CD4-positive, alpha-beta memory T cell (primary cell): ENCODE measurements at places on chromosomes 2 and 18.

- no peak for DNase-seq
Observed at GRCh38 chr2:171522052-171522787, at the start of gene CYBRD1. Gene CYBRD1, plus strand, starts transcription at chr2:171522474. Its CDS starts 72 bp downstream, at chr2:171522546.

- no peak for DNase-seq
Observed at GRCh38 chr18:63848159-63848558, 39.3 kb upstream of the SERPINB2 start.

DNA sequence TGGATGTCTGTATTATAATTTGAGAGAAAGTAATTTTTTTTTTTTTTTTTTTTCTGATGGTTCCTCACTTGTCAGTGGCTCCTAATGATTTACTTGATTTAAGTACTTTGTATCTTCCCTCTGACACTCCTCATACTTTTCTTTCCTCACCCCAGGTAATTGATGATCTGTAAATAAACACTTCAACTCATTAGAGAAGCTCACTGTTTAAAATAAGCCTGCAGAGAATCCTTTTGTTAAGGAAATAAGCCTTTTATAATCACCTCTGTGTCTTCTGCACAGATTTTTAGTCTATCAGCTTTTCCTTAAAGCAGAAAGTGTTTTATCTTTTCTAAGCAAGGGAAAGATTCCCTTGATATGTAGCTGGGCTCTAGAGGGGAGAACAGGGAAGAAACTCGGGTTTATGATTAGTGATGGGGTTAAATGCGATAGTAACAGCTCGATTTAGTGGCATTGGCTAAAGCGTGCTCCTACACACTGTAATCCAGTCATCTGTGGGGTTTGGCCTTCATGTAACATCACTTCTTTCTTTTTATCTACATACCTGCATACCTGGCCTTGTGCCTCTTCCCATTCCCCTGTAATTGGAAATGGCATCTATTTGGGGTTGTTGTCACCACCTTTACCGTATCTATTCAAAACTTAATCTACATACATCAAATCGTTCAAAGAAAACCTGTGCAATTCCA is 60.1 kb upstream of the LRRTM1 start:
- no peak for DNase-seq

DNA sequence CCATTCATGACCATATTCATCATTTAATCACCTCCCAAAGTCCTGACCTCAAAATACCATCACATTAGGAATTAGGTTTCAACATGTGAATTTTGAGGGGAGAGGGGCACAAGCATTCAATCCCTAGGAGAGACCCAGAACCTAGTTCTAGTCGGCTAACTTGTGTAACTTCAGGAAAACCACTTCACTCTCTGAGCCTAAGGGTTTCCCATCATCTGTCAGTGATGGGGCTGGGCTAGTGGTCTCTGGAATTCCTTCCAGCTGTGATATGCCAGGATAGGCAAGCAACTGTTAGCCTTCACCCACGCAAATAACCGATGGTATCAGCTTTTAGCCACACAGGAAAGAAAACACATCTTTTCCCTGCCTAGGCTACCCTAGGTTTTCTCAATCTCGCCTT is 52.5 kb upstream of the MEX3C start:
- no peak for DNase-seq

GRCh38 chr18:10299643-10300042 is 154.8 kb upstream of the APCDD1 start:
- no peak for DNase-seq

- DNase-seq: no peak
Observed at GRCh38 chr2:210727549-210727948, 171.2 kb downstream of the CPS1 start.

- no peak for DNase-seq
Observed at GRCh38 chr2:70895998-70896764, 39.5 kb upstream of the ATP6V1B1 start.

DNA sequence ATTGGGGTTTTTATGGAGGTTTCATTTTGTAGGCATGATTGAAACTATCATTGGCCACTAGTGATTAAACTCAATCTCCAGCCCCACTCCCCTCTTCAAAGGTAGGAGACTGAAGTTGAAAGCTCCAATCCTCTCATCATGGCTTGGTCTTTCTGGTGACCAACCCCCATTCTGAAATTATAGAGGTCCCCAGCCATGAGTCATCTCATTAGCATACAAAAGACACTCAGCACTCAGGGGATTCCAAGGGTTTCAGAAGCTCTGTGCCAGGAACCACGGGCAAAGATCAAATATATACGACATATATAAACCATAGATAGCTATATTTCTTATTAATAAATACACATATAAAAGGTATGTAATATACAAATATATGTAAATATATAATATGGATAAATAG is 256.0 kb upstream of the POU3F3 start:
- no peak for DNase-seq

DNA sequence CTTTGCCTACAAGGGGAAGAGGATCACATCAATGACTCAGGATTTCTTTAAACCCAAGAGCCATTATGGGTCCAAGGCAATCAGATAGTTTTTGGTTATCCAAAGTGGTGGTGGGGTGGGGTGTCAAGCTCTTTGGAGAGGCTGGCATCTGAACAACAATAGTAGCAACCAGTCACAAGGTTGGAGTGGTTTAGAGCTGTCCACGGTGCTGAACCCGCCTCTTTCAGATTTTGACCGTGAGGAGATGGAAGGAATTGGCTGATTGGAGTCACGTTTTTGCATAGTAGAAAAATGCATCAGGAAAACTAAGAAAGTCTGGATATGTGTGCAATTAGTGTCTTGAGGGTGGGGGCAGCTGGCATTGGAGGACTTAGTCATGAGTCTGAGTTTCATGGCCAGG is 159.9 kb downstream of the LOXHD1 start:
- DNase-seq: peak; percentile 12

DNA sequence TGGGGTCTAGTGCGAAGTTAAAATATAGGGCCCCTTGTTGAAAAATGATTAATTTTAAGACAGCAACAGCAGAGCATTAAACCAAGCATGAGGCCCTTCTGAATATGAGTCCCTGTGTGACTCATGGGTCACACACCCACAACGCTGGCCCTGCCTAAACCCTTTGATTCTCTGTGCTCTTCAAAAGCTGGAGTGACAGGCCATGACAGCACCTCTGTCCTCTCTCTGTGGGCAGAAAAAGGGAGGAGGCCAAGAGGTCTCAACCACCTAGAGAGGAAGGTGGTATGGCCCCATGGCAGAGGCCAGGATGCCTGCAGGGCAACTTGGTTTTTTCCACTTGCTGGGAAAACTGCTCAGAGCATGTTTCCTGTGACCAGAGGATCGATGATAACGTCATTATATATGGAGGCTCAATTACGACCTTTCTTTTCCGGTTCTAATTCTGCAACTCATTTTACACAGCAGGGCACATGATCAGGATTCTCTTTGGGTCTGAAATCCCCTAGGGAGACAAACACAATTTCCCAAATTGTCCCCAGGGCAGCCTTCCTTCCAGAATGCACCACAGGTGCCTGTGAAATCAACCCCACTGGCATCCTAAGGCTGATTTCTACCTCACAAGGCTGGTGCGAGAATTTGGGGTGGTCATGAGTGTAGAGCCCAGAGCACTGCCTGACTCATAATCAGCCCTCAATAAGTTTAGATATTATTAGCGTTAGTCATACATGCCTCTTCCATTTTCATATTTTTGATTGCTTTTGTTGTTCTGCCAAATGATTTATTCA is 102.0 kb upstream of the PPP1CB start:
- no peak for DNase-seq

DNA sequence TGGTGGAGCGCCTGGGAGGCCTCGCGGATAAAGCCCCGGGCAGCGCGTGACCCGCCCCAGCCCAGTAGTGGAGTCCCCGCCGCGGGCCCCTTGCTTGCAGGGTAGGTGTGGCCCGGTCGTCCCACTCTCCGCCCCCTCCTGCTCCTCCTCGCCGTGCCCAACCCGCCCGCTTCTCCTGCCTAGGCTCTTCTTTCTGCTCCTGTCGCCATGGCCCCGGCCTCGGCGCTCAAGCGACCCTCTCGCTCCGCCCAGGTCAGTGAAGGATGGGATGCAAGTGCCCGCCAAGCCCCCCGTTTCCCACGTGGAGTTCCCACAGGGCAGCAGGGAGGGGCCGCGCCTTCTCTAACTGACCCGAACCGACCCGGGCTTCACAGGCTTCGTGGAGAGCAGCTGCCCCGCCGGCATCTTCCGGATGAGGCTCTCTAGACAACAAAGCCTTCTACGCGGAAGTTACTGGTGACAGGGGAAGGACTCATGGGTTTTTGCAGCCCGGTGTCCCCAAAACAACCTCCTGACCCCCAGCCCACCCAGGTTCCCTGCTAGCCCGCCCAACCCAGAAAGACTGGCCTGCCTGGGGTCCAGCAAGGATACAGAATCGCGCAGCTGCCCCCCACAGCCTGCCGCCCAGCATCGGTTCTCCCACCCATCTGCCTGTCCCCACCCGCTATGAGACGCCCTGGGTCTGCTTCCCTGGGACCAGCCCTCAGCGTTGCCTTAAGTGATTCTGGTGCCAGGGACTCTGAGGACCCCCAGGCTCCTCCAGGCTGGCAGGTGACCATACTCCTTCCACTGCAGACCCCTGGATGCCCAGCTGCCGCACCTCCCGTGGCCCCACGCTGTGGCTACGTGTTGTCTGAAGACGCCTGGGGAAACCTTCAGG is 32.8 kb downstream of the TTC32 start:
- peak; percentile 68 for DNase-seq

- no peak for DNase-seq
Observed at GRCh38 chr2:241000831-241001321, 2.5 kb downstream of the SNED1 start.

GRCh38 chr2:42135381-42136312 is 33.5 kb upstream of the EML4 start:
- DNase-seq: no peak

DNA sequence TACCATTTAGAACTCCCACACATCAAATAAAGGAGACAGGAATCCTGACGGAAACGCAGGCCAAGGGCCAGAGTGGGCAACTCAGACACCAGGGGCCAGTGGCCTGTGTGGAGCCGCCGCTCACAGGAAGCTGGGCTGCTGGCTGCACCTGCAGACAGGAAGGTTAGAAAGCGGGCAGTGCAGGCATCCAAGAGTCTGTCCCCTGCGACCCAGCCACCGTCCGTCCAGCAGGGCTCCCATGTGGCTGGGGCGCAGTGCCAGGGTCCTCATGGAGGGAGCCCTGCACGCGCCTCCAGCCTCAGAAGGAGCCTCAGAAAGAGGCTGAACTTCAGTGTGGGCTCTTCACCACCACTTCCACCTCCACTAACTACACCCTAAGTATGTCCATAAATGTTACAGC is 2.5 kb upstream of the ANO7 start:
- DNase-seq: no peak

DNA sequence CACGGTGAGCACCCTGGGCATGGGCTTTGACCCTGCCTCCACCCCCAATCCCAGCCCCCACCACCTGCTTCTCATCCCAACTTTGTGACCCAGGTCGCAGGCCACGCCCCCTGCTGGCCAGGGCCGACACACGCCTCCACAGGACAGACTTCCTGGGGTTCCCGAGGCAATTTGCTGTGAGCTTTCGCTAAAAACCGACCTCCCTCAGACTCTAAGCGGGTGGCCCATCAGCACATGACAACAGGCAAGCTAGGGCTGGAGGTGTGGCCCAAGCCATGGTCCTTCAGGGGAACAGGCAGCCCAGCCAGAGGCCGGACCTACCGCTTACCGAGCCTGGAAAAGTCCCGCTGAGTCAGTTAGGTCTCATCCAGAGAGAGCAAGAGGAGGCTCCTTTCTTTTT is 31.9 kb downstream of the C1QL2 start:
- DNase-seq: no peak

DNA sequence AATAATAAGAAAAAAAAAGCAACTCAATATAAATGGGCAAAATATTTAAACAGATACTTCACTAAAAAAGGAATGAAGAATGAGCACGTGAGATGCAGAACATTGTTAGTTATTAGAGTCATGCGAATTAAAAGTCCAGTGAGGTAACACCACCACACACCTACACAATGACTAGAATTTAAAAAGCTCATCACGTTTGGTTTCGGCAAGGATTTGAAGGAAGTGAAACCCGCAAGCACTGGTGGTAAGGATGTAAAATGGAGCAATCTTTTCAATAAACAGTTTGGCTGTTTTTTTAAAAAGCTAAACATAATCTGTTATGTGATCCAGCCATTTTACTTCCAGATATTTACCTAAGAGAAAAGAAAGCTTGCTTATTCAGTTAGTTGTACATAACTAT is 1181.6 kb upstream of the CELF4 start:
- DNase-seq: no peak

- DNase-seq: no peak
Observed at GRCh38 chr2:10246831-10247230, 55.9 kb upstream of the HPCAL1 start.

DNA sequence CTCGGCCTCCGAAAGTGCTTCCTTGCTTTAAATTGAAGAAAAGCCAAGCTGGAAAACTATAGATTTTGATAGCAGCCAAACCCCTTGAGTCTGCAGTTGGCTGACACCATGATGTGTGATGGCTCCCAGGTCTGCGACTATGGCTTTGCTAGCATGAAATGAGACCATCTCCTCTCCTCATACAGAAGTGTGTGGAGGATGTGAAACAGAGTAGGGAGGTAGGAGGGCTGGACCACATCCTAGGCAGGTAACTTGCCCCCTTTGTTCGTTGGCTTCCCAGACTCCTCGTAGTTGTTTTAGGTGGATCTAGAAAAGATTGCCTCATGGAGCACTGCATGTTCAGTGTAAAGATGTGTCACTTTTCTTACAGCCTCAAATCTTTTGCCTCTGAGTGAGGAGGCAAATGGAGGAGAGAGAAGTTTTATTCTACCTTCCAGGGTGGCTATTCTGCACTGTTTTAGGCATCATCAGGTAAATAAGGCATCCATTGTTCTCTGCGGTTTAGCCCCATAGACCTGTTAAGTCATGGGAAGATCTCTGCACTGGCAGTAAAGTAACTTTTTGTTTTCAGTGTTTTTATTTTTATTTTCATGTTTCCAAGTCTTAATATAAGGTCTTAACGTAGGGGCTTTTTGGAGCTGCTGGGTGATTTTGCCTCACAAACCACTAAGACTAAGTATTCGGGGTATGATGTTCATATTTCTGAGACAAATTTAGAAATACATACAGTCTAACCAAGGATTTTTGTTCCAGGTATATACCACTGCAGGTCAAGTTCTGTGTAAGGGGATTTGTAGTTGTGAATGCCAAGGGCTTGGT is 40.1 kb downstream of the MGAT5 start:
- no peak for DNase-seq

DNA sequence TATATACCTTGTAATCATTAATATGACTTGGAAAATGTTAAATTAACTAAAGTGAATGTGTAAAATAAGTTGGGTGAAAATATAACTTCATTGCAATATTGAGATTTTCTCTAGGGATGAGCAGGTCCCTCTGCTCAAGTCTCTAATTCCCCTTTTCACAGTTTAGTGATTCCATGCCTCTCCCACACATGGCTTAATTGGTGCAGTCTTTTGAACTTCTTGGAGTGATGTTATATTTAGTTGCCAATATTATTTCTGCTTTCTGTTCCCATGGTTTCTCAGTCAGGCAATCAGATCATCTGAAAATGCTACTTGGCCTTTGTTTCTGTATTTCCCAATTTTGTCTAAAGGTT is 233.7 kb upstream of the SPOPL start:
- DNase-seq: no peak
